Renal cortical epithelial cell (primary cell): ENCODE measurements at places on chromosomes 7 and 10.

DNA sequence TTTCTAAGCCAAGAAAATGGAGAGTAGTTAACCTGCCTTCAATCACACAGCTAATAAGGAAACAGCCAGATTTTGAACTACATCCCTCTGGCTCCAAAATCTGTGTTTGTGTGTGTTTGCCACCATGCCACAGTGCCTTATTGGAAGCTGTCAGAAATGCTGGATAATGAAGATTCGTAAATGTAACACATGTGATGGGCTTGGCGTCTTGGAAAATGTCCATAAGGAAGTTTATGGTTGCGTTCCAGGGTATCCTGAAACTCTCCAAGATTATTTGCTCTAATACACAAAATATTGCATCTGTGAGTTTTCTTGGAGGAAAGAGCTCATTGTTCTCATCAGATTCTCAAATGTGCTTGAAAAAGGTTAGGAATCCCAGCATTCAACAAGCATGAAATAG lies 22.7 kb downstream of the MYOF start:
- no peak for DNase-seq

GRCh38 chr10:3761021-3761686 lies 23.9 kb downstream of the KLF6 start:
- DNase-seq = peak; percentile 88

- no peak for DNase-seq
Measured at GRCh38 chr10:26478061-26478460, 39.9 kb downstream of the APBB1IP start.

DNA sequence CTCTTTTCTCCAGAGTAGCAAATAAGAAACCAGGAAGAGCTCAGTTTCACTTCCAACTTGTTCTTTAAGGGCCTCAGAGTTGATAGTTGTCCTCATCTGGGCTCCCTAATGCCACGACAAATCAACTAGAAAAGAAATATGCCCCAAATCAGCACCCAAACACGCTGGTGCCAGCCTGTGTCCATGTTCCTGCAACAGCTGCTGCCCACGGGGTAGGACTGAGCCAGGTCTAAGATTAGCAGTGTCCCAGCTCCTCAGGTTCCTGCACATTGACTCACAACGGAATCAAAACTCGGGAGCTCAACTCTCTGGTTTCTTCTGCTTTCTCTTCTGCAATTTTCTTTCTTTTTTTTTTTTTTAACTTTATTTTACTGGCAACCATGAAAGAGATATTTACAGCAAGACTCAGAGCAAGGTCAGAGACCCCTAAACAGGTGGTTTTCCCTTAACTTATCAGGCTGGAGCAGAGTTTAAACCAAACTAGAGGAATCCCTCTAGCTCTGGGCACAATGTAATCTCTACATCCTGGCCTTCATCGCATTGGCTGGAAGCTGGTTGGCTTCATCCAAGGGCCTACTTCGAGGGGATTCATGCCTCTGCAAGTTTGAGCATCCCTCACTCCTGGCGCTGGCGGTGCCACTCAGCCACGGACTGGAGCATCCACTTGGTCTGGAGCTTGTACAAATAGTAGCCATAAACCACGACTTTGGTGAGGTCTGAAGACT lies 126.1 kb downstream of the PFKFB3 start:
- DNase-seq = no peak

- peak; percentile 36 for DNase-seq
Measured at GRCh38 chr7:120586571-120586970, 271.4 kb downstream of the TSPAN12 start.
